ENCODE measurements at places on chromosomes 12 and 14.

- DNase-seq, result no peak
Measured at GRCh38 chr12:57133916-57134315, 5.6 kb downstream of the LRP1 start.

DNA sequence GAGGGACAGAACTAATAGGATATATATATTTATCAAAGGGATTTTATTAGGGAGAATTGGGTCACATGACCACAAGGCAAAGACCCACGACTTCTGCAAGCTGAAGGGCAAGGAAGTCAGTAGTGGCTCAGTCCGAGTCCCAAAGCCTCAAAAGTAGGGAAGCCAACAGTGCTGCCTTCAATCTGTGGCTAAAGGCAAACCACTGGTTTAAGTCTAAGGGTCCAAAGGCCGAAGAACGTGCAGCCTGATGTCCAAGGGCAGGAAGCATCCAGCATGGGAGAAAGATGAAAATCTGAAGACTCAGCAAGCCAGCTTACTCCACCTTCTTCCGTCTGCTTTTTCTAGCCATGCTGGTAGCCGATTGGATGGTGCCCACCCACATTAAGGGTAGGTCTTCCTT lies 157.9 kb upstream of the CRY1 start:
- no peak for DNase-seq

DNA sequence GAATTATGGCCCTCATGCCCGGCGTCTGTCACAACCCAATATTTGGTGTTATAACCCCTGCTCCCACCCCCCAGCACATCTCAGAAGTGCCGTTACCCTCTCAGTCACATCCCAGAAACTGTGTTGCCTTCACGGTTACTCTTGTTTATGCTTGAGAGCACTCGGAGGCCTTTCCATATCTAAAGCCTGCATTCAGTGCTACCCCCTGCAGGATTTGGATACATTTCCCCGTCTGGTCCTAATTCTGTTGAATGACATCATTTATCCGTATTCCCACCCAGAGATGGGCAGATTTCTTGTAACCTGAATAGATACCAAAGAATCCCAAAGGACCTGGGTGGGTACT lies 19.1 kb upstream of the FOS start:
- no peak for DNase-seq

DNA sequence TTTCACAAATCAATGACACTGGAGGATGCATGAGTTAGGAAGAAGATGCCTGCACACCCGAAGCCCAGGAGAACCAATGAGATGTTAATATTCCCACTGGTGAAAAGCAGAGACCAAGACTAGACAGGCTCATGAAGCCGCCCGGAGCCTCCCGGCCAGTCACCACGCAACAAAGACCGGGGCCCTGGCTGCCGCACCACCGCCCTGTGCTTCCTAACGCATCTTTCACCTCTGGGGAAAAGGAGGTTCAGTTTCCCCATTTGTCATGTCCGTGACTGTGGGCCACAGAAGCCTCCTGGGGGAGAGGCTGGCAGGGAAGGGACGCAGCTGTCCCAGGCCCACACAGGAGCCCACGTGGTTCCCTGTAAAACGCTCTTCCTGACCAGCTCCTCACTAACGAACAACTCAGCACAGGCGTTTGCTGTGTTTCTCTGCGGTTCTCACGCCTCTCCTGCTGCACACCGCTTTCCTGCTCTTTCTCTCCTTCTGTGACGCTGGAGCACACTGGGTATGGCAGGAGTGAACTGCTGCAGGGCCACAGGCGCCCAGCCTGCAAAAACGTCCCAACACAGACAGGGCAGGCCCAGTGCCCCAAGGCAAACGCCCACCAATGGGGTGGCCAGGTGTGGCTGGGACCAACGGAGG lies 10.8 kb downstream of the RIMBP2 start:
- DNase-seq, result no peak

- no peak for DNase-seq
Measured at GRCh38 chr12:110853836-110854235, 7.0 kb downstream of the CCDC63 start.

DNA sequence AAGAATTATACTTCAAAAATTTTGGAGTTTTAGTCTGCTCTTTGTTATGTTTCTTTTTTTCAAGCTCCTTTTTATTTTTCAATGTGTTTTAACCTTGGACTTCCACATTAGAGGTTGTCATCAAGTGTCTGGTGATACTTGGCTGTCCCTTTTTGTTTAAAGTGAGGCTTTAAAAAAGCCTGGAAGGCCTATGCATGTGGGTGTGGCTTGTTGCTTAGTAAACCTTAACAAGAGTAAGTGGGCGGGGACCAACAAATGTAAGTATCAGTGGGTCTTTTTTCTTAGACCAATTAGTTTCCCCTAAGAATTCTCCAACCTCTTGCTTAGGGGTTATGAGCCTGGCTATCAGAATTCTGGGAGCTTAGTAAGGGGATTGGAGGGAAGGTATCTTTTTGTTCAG lies 26.4 kb downstream of the HCFC2 start:
- no peak for DNase-seq

GRCh38 chr12:121533394-121534090 lies 47.3 kb downstream of the KDM2B start:
- no peak for DNase-seq

- DNase-seq, result no peak
Measured at GRCh38 chr14:80047761-80048160, 163.5 kb downstream of the DIO2 start.

DNA sequence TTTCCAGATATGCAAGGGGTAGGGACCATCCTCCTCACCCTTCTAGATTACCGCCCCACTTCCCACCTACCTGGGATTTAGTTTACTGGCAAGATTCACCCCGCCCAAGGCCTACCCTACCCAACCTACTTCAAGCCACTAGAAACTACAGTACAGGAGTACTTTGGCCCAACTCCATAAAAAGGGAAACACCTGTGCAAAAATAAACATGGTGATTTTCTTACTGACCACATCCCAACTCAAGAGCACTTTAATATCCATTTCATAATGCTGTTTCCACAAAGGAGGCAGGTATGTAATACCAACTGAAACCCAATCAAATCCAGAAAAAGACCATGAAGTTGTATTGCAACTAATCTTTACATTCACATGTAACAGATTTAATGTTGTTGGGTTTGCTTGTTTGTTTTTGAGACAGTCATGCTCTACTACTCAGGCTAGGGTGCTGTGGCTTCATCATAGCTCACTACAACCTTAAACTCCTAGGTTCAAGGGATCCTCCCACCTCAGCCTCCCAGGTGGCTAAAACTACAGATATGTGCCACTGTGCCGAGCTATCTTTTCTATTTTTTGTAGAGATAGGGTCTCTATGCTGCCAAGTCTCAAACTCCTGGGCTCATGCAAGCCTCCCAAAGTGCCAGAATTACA lies 41.7 kb upstream of the RAP1B start:
- no peak for DNase-seq
